ENCODE measurements at places on chromosomes 3 and 15.

- DNase-seq, result no peak
Observed at GRCh38 chr3:25648925-25649830, 15.5 kb downstream of the TOP2B start.

DNA sequence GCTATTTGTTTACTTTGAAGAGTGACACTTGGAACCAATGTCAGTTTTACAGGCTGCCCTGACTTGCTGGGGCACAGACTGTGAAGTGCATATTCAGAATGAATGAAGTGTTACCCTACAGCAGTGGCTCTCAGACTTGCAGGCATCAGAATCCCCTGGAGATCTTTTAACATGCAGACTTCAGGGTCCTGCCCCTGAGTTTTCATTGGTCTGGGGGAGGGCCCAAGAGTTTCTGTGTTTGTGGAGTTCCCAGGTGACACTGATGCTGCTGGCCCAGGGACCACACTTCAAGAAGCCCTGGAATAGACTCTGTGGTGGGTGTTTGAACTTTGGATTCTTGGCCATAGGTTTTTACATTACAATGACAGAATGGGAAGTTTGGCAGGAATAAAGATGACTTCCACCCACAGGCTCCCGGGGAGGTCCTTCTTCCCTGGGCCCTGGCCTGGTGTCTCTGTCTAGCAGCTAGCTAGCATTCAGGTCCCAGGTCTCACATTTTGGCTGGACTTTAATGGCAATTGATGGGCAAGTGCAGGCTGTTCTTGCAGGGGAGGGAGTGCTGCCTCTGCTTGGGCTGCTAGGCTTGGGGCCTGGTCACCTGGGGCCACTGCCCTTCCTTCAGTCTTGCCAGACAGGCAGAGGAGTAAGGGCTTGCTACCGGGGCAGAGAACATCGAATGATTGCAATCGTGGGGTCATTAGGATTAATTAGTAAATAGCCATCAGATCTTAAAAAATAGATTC is 149.0 kb downstream of the APBA2 start:
- DNase-seq, result no peak

GRCh38 chr3:69320871-69321271 is 65.0 kb downstream of the FRMD4B start:
- peak; percentile 19 for DNase-seq

DNA sequence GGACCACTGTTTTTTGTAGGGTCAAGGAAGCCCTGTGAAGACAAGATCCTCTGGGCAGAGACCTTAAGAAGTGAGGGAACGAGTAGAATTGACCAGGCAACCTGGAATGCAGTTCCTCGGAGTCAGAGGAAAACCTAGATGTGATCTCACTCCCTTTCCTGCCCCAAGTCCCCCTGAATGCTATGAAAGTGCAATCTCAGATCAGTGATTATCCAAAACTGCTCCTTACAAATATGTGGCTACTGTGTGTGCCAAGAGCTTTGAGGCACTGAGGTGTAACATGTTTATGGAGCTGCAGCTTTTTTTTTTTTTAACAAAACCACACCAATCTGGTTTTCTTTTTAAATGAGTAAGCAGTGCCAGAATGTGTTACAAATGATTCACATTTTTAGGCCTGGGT is 35.8 kb downstream of the THSD4 start:
- no peak for DNase-seq

DNA sequence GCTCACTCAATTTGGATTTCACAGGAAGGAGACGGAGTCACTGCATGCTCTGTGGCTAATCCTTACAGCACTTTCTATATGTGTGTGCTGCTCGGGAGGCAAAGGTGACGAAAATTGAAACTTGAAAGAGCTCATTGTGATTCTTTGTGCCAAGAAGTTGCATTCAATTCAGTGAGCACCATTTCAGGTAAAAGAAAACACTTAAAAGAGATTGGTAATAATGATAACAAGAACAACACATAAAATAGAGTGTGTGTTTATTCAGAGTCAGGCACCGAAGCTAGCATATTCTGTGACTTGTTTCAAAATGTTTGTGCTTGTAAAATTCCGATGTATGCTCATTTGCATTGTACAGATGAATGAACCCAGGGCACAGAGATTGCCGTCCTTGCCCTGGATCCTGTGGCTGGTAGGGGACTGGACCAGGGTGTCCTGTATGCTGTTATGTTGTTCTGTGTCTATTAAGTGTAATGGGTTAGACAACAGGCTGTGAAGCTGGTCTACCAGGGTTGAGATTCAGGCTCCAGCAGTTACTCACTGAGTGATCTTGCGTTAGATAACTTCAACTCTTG is 193.3 kb upstream of the PROK2 start:
- no peak for DNase-seq

- no peak for DNase-seq
Observed at GRCh38 chr3:37494216-37494615, 319.8 kb upstream of the LRRFIP2 start.

GRCh38 chr3:23172059-23172458 is 31.1 kb upstream of the UBE2E2 start:
- DNase-seq, result no peak

- no peak for DNase-seq
Observed at GRCh38 chr3:84601303-84601702, 357.5 kb upstream of the CADM2 start.

GRCh38 chr3:197522183-197522715 is 33.5 kb downstream of the BDH1 start:
- DNase-seq, result no peak

DNA sequence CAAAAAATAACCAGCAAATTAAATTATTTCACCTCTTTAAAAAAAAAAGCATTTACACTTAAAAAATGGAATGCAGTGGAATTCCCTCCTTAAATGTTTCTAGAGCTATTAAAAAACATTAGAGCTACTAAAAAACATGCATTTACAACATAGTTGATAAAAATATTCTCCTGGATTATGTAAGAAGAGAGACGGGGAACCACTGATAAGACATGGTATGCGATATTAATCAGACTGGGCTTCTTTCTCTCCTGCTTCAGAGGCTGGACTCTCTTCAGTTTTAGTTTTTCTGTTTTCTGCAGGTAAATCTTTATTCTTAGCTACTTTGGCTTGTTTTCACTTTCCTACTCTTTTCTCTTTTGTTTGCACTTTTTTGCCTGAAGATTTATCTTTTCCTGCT is 40.4 kb upstream of the WDR49 start:
- DNase-seq, result no peak

GRCh38 chr3:146640955-146641867 is 36.1 kb upstream of the PLSCR5 start:
- DNase-seq, result peak; percentile 28

DNA sequence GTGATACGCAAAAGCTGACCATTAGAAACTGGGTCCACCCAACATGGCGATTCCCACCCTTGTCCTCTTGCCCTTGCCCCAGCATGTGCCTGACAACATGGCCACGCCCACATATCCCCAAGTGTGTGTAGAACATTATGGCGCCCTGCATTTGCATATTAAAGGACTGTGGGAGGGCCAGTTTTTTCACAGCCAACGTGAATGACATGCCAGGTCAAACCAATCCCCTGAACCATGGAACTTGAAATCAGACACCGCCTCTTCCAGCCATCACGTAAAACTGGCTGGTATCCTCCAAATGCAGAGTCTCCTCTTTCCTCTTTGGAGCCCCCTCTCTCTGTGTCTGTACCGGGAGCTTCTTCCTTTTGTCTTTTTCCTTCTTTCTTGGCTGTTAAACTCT is 156.7 kb upstream of the EPHA6 start:
- no peak for DNase-seq

GRCh38 chr3:74532446-74532845 is 82.0 kb downstream of the CNTN3 start:
- DNase-seq, result no peak

- no peak for DNase-seq
Observed at GRCh38 chr3:134020135-134020680, 9.5 kb downstream of the SLCO2A1 start.

- DNase-seq, result peak; percentile 22
Observed at GRCh38 chr3:17798000-17798399, 55.6 kb upstream of the TBC1D5 start.

DNA sequence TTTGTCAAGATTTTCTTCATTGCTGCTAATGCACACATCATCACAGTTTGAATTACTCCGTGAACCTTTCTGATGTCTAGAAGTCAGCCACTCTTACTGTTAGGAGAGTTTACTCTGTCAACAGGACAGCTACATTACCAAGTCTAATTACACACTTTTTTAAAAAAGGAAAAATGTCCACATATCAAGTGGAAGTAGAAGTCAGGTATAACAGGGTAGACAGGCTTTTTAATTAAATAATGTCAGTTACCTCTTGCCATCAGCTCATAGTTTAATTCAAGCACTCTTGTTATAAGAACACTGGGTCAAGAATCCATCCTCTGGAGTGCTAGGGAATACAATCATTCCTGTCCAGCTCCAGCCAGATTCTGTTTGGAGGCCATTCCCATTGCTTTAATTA is 232.8 kb downstream of the TAFA4 start:
- no peak for DNase-seq

DNA sequence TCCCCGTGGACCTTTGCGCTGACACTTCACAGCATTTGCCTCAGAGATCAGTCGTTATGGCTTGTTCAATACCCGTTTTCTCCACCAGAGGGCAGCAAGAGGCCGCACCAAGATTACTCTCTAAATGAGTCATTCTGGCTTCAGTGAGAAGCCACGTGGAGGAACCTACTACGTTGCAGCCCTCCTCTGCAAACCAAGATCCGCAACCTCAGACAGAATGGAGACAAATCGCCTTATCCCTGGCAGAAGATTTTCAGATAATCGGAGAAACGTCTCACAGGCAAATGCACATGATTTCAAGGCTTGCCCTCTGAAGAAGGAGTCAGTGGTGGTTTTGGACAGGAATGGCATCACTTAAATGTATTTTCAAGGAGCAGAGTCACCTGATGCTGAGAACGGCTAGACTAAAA is 60.5 kb downstream of the GTPBP8 start:
- DNase-seq, result peak; percentile 87

DNA sequence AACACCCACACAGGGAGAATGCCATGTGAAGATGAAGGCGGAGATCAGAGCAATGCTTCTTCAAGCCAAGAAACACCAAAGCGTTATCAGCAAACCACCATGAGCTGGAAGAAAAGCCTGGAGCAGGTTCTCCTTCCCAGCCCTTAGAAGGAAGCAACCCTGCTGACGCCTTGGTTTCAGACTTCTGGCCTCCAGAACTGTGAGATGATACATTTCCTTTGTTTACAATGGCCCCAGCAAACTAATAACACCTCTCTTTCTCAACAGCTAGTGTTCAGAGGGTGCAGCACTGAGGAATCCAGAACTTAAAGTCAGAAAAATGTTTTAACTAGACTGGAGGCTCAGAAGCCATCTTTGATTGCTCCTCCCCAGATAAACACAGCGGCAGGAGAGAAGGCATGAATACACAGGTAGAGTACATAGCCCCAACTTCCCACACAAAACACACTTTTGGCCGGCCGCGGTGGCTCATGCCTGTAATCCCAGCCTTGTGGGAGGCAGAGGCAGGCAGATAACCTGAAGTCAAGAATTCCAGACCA is 132.4 kb upstream of the LPP start:
- DNase-seq, result no peak

- no peak for DNase-seq
Observed at GRCh38 chr15:67185621-67186225, 68.7 kb downstream of the AAGAB start.

- DNase-seq, result no peak
Observed at GRCh38 chr3:131669600-131669999, 166.8 kb upstream of the MRPL3 start.

DNA sequence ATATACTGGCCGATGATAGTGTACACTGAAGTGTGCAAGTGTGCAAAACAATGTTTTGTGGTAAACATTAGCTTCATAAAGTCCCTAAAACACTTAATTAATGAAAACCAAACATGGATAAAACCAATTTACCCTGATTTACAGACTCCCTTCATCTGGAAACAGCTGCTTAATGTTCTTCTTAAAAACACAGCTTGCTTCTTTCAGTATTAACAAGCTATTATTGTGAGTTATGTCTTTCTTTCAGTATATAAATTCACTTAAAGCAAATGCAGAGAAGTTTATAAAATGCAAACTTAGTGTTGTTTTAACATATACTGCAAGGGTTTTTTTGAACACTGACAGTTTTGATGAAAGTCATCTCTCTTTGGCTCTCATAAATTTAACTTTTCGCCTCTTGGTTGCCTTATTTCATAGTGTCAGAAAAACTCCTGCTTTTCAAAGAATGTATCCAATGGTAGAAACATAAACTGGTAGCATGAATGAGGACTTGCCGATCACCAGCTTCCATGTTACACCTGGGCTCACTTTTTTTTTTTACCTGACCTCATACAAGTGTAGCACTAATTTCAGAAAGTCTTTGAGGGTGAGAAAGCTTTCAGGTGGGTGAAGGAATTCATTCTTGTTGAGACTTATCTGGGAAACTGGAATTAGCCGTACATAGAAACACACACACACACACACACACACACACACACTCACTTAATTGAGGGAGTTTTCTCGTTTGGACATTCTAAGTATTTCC is 532.2 kb downstream of the ROBO2 start:
- no peak for DNase-seq

GRCh38 chr3:132457286-132457685 is 40.0 kb downstream of the DNAJC13 start:
- DNase-seq, result no peak

DNA sequence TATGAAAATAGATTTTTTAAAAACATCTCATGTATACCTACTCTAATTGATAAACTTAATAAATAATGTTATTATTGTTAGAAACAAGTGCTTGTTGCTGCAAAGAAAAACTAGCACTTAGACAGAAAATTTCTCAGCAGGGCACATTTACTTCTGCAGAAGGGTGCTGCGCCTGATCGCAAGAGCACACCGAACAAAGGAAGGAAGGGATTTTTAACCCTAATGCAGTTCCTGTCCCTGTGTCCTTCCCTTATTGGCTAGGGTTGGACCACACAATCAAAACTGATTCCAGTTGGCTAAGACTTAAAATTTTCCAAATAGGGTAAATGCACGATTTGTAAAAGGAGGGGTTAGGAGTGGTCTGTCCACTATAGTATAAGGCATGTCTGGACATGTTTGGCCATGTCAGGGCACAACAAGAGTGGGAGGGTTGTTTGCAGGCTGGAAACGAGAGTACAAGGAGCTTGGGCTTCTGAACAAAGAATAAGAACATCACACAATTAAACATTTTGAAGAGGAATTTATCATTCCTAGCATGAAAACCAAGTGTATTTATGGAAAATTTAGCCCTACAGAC is 4.7 kb downstream of the DTWD1 start:
- no peak for DNase-seq

- DNase-seq, result no peak
Observed at GRCh38 chr3:195746751-195747150, 26.0 kb downstream of the MUC20 start.

DNA sequence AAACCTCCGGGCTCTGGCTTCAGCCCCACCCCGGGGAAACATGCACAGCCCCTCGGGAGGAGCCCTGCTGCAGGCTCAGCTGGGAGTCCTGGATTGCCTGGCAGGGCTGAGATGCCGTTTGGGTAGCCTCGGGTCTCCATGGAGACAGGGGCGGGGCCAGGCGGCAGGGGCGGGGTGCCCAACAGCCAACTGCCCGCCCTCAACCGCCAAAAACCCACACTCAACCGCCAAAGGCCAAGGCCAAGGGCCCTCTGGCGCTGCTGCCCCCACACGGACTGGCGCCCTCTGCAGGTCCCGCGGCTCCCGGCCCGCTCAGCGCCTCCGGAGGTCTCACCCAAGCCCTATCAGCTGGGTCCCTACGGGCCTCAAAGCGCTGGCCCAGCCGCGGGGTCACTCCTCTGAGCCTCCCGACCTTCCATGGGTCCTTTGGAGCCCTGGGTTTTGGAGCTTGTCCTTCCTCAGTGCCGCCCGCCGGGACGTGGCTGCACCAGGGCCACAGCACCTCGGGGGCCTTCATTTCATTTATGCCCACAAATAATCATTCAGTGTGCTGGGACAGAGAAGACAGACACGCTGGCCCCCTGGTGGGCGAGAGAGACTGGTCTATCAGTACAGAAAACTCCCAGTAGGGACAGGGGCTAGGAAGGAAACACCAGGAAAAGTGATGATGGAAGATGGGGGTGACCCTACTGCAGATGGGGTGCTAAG is 33.5 kb upstream of the ACAD9 start:
- DNase-seq, result peak; percentile 86
